Chondrocyte (in vitro differentiated cells): ENCODE measurements at places on chromosomes 2 and 18. TPM values are rescaled to one million over a fixed set of nuclear protein-coding genes. Genes with fewer than 3 reads are reported as not detected.

- H3K36me3 ChIP-seq, result no peaks in the 10 kb centered on the region
- no peaks in the 10 kb centered on the region for H3K27me3 ChIP-seq
- peaks cover 71% of the 10 kb centered on the region for H3K4me1 ChIP-seq
- DNase-seq, result no peak
- no peak overlapping the region for H3K4me3 ChIP-seq
Measured at GRCh38 chr2:237222601-237223041, 136.9 kb downstream of the COPS8 start.

- DNase-seq, result peak; percentile 77
- peaks cover 17% of the 10 kb centered on the region for H3K36me3 ChIP-seq
- H3K27ac ChIP-seq, result no peak overlapping the region
- no peak overlapping the region for H3K4me3 ChIP-seq
- no peaks in the 10 kb centered on the region for H3K4me1 ChIP-seq
- H3K27me3 ChIP-seq, result no peaks in the 10 kb centered on the region
Measured at GRCh38 chr2:239182981-239183791, 217.6 kb downstream of the HDAC4 start.

The TMEM17 gene
- total RNA-seq, result 2.6 to 3.8 TPM (median 3.8 TPM) in 3 replicates

The PDK1 gene
- 13.9 to 27.9 TPM (median 27.6 TPM) in 3 replicates for total RNA-seq

DNA sequence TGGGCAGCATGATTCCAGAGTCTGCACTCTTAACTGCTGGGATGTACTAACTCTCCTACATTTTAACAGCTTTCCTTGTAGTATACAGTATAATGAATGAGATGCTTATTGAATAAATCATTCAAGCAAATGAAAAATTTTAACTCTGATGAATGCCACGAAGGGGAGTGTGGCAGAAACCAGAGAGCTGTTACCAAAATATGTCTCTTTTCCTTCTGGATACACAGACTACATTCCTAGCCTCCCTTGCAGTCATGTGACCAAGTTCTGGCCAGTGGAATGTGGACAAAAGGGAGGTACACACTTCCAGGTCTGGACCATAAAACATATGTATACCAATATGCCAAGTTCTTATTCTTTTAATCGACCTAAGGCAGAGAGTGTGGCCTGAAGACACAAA, 1.7 kb upstream of the EML4 start:
- peaks cover 2% of the 10 kb centered on the region for H3K27me3 ChIP-seq
- H3K4me1 ChIP-seq, result peaks cover 11% of the 10 kb centered on the region
- H3K36me3 ChIP-seq, result no peaks in the 10 kb centered on the region
- H3K4me3 ChIP-seq, result no peak overlapping the region

- no peaks in the 10 kb centered on the region for H3K27me3 ChIP-seq
- H3K4me3 ChIP-seq, result no peak overlapping the region
- H3K36me3 ChIP-seq, result no peaks in the 10 kb centered on the region
- H3K27ac ChIP-seq, result no peak overlapping the region
- DNase-seq, result no peak
Measured at GRCh38 chr2:88622307-88622706, 5.0 kb downstream of the EIF2AK3 start.

GRCh38 chr2:16105669-16106281, 165.4 kb downstream of the MYCN start:
- H3K27ac ChIP-seq, result no peak overlapping the region
- DNase-seq, result no peak
- no peak overlapping the region for H3K4me3 ChIP-seq

DNA sequence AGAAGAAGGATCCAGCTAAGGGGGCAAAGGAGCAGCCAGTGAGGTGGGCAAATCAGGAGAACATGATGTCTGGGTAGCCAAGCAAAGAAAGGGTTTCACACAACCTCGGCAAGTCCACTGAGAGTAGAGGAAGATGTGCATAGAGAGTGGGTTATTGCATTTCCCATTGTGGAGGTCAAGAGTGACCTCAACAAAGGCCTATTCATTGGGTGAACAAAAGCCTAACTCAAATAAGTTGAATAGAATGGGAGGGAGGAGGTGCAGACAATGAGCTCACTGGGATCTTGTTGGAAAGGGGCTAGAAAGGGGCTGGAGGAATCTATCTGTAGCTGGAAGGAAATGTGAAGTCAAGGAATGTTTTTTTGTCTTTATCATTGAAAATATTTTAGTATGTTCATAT, 14.0 kb upstream of the PDCL3 start:
- H3K36me3 ChIP-seq, result no peaks in the 10 kb centered on the region
- no peak for DNase-seq
- H3K27me3 ChIP-seq, result peaks cover 22% of the 10 kb centered on the region
- no peak overlapping the region for H3K4me3 ChIP-seq

- H3K4me1 ChIP-seq, result peaks cover 12% of the 10 kb centered on the region
- no peaks in the 10 kb centered on the region for H3K36me3 ChIP-seq
- no peak overlapping the region for H3K27ac ChIP-seq
- no peak overlapping the region for H3K4me3 ChIP-seq
- no peaks in the 10 kb centered on the region for H3K27me3 ChIP-seq
- no peak for DNase-seq
Measured at GRCh38 chr2:207066791-207067460, 98.8 kb downstream of the KLF7 start.

DNA sequence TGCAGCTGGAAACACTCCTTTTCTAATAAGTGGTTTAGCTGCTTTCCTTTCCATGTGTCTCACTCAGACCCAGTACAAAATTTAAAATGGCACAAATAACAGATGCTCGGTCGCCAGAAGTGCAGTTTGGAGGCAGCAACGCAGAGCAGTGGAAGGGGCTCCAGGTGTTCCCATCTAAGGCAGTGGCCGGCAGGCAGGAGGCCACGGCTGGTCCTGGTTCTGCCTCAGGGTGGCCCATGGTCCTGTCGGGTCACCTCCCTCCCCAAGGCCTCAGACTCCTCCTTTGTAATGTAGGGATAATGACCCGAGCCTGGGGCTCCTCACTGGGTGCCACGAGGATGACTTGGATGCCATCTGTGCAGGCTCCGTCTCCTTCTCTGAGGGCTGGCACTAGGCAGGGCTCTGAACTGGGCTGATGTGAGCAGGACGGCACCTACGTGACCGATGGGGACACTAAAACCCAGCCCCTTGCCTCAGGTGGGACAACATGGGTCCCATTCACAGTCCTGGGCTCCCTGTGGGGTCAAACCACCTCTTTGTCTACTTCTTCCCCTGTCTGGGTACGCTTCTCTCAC, 80.9 kb upstream of the SLC66A3 start:
- peaks cover 10% of the 10 kb centered on the region for H3K4me1 ChIP-seq
- no peaks in the 10 kb centered on the region for H3K27me3 ChIP-seq
- no peak overlapping the region for H3K27ac ChIP-seq
- H3K4me3 ChIP-seq, result no peak overlapping the region

The CCDC141 gene
- not detected in 3 replicates for total RNA-seq

The SIX2 gene
- 35.0 to 93.2 TPM (median 35.1 TPM) in 3 replicates for total RNA-seq
